ENCODE measurements at places on chromosomes 3 and 15.

DNA sequence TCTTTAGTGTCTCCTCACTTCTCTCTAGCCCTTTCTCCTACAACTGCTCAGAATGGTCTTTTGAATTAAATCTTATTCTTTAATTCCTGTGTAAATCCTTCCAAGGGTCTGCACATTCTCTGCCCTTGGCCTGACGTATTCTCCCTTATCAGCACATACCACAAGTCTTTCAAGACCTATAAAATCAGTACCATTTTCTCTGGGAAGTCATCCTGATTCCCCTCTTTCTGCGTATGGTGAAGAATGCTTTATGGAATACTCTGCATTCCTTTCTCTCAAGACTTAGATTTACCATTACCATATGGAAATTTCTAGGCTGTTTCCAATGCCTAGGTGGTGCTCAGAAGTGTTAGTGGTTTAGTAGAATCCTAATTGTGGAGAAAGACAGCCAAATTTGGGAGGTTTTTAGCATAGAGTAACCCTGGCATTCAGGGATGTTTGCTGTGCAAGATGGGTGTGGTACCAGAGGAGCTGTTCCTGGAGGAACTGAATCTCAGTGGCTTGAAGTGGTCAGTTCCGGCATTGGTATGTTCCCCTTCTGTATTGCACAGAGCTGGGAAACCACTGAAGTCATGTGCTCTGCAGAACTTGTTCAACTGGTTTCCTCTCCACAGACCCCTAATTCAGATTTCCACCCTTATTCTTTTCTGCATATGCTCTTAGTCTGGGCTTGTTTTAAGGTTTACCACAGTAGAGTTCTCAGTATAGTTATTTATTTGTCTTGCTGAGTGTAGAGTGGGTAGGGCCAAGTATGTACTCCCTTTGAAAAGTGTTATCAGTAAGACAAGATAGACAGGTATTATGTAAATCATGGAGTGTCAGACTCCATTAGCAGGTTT lies 24.5 kb downstream of the IQGAP1 start:
- DNase-seq, result no peak

GRCh38 chr15:42118650-42119445 lies 24.5 kb upstream of the PLA2G4D start:
- DNase-seq, result no peak

- no peak for DNase-seq
Measured at GRCh38 chr3:65883613-65884012, 155.1 kb downstream of the MAGI1 start.

DNA sequence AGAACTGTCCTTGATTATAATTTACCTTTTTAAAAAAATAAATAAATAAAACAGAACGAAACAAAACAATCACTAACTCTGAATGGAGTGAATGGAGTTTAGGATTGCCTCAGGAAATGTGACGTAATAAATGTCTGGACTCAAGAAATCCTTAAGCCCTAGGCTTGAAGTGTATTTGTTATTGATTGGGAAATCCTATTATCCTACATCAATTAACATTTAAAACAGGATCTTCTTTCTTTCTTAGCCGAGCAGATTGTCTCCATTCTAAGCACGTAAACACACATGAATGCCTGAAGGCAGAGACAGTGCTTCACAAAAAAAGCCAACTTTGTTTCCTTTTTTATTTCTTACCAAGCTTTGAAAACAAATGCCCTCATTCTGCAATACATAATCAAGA lies 33.4 kb downstream of the KAT2B start:
- no peak for DNase-seq

DNA sequence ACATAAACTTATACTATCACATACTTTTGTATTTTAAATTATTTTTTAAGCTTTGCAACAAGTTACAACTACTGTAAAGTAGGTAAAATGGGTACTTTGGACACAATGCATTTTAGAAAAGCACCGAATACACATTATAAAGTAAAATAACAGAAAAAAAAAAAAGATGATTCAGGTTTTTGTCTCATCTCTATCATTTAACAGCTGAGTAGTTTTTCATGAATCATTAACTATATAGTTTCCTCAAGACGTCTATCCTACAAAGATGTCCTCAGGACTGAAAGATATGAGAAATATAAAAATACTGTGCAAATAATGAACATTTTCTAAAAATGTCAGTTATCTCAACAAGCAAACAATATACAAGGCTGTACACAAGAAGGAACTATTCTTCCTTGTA lies 46.9 kb downstream of the ANKRD28 start:
- DNase-seq, result no peak

DNA sequence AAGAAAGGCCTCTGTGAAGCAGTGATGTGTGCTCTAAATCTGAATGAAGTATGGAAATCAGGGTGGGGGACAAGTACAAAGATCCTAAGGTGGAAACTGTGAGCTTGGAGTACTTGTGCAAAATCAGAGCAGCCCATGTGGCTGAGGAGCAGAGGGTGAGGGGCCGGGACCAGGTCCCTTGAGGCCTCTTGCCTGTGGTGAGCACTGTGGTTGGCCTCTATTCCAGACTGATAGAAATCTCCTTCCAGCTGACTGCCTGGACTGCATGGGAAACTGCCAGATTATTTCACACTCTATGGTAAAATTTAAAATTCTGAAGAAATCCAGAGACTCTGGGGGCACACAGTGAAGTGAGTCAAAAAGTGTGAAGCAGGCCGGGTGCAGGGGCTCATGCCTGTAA lies 81.4 kb downstream of the TM4SF4 start:
- no peak for DNase-seq

GRCh38 chr3:131540143-131540542 lies 37.4 kb upstream of the MRPL3 start:
- no peak for DNase-seq

DNA sequence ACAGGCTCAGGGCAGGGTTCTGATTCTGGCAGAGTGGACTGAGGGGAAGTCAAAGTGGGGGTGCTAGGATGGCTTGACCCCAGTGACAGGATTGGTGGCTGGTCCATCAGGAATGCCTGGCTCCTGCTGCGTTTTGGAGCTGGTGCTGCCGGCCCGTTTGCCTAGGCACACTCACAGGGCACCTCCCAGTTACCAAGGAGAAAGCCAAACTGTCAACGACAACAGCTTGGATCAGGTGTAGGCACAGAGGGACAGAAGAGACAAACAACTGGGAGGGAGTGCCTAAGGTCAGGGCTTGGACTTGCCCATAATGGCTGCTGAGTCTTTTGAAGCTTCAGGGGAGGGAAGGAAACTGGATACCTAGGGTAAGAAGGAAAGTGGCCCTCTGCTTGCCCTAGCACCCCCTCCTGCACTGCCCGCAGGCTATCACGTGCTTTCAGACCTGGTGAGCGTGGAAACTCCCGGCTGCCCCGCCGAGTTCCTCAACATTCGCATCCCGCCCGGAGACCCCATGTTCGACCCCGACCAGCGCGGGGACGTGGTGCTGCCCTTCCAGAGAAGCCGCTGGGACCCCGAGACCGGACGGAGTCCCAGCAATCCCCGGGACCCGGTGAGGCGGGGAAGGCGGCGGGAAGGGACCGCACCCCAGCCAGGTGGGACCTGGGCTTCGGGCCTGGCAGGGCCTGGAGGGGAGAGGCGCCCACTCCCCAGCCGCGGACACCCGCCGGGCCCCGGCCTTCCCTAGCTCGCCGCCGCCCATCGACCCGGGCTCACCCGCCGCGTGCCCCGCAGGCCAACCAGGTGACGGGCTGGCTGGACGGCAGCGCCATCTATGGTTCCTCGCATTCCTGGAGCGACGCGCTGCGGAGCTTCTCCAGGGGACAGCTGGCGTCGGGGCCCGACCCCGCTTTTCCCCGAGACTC lies 5.1 kb downstream of the DUOX1 start:
- DNase-seq, result no peak

GRCh38 chr3:128996200-128996599 lies 2.3 kb upstream of the CFAP92 start:
- no peak for DNase-seq

Measured in CD8-positive, alpha-beta memory T cell (primary cell).